Astrocyte of the hippocampus (primary cell): ENCODE measurements at places on chromosomes 11 and 22.

DNA sequence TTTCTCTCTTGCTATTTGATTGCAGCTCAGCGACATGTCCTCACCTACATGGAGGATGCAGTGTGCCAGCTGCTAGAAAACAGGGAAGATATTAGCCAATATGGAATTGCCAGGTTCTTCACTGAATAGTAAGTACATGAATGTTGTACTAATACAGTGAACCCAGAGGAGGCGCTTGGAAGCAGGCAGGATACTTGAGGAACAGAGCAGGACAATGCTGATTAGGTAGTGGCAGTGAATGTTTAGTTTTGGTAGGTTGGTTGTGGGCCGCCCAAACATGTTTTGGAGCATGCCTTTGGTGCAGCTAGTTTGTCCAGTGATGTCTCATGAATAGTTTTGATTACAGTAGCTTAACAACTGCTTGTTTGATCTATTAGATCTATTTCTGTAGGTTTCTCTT is 50.6 kb downstream of the CSTPP1 start:
- DNase-seq, result no peak

- no peak for DNase-seq
Measured at GRCh38 chr22:39956932-39957664, 3.1 kb upstream of the TMA7B start.

DNA sequence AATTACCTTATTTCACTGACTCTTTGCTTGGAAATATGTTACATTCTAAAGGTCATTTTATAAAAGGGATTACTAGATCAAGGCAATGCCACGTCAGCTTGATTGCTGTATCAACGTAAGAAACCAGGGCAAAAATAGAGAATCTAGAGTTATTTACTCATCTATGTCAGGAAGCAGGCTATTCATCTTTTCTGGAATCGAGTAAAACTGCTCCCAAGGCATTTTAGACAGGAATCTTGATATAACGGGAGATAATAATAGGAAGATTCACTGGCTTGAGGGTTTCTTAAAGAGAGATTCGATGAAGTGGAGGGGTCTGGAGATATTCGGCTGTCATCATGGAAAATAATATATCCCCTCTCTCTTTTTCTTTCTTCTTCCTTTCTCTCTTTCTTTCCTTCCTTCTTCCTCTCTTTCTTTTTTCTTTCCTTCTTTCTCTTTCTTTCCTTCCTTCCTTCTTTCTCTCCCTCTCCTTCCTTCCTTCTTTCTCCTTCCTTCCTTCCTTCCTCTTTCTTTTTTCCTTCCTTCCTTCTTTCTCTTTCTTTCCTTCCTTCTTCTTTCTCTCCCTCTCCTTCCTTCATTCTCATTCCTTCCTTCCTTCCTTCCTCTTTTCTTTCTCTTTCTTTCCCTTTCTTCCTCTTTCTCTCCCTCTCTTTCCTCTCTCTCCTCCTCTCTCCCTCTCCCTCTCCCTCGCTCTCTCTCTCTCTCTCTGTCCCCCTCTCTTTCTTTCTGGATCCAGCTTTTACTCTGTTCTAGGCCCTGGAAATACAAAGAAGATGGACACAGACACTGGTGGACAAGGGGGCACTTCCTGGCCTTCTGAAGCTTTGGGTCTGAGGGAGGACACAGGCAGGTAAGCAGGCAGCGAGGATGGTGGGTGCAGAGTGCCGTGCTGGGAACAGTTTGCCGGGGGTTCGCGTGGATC is 18.1 kb upstream of the RASD2 start:
- DNase-seq, result no peak

DNA sequence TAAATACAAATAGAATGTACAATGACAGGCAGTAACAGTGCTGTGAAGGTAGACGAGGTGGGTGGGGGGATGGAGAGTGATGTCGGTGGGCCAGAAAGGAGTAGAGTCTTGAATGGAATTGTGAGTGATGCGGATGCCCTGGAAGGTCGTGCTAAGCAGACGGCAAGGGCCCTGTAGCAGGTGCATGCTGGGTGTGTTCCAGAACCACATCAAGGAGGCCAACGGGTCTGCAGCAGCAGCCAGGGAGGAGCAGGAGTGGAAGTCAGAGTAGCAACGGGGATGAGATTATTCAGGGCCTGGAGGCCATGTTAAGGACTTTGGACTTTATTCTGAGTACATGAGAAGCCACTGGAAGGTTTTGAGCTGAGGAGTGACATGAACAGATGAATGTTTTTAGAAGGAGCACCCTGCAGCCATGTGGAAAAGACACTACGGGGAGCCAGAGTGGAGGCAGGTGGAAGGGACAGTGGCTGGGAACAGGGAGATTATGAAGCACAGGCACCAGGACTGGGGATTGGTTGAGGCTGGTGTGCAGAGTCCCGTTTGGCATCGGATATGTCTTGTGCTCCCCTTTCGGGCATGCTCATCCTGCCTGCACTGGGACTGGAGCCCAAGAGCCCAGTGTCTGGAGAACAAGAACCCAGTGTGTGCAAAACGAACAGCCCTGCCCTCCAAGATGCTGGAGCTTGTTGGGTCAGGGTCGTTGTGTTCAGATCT is 74.1 kb downstream of the COMMD9 start:
- no peak for DNase-seq

GRCh38 chr11:94793002-94793401 is 24.8 kb downstream of the AMOTL1 start:
- DNase-seq, result no peak

DNA sequence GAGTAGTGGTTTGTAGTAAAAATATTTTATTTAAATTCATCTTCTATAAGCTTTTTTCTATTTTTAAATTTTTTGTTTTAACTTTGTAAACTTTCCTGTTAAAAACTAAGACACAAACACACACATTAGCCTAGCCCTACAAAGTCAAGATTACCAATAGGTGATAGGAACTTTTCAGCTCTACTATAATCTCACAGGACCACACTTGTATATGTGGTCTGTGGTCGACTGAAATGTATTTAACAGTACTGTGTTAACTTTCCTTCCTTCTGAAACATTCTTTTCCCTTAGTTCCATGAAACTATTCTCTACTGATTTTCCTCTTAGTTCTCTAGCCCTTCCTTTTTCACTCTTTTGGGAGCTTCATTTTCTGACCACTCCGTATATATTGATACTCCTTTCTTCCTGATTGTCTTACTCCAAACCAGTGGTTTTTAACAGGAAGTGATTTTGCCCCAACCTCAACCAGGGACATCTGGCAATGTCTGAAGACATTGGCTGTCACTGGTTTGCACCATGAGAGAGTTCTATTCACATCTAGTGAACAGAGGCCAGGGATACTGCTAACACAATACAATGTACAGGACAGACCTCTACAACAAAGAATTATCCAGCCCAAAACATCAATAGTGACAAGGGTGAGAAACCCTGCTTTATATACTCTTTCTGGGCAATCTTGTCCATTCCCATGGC is 8.8 kb downstream of the ZW10 start:
- DNase-seq, result no peak

DNA sequence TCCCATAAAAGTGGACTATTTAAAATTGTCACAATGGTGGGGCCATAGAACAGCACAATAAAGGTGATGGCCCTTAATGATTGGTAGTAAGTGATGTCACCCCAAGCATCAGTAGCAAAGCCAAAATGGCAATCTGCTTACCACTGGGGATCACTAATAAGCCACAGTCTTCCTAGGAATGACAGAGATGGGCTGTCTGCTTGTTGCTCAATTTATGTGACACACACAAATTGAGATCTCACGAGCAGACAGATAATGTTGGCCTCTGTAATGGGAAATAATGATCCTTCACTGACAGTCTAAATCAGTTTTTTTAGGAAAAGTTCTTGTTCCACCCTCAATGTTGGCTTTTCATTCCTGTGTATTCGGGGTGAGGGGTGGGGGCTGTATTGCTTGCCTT is 515.1 kb downstream of the BRD1 start:
- no peak for DNase-seq

DNA sequence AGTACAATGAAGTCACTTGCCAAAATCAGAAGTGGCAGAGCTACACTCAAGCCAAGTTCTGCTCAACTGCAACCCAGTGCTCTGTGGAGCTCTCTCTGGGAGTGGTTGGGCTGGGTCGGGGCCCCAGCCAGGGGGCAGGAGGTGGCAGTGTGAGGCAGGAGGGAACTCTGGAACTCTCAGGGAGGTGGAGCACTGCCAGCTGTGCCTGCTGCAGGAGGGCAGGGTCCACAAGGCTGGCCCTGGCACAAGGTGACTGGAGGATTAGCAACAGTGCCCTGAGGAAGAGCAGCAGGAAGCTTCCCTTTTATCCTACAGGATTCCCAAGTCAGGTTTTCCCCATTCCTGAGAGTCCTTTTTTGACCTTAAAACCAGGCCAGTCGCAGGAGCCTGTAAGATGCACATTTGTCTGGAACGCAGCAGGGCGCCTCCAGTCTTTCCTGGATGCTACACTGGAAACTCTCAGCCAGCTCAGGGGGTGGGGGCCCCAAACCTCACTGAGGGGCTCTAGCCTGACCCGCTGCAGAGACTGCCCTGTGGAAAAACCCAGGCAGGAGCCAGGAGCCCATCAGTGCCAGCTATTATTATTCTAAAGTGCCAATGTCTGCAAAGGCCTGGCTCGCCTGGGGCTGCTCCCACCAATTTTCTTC is 31.8 kb downstream of the DKK3 start:
- DNase-seq, result no peak
